ENCODE measurements at places on chromosomes 6 and 20.

- no peak for DNase-seq
These were observed 5.1 kb downstream of the BTN2A2 start for GRCh38 chr6:26388014-26388413.

DNA sequence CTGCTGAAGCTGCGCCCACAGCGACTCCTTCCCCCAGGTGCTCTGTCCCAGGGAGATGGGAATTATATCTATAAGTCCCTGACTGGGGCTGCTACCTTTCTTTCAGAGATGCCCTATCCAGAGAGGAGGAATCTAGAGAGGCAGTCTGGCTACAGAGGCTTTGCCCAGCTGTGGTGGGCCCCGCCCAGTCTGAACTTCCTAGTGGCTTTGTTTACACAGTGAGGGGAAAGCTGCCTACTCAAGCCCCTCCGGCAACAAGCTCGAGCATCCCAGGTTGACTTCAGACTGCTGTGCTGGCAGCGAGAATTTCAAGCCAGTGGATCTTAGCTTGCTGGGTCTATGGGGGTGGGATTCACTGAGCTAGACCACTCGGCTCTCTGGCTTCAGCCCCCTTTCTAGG is 152.5 kb upstream of the MAP3K7 start:
- DNase-seq = no peak

GRCh38 chr20:35604449-35604747 is 11.2 kb upstream of the SPAG4 start:
- DNase-seq = no peak

DNA sequence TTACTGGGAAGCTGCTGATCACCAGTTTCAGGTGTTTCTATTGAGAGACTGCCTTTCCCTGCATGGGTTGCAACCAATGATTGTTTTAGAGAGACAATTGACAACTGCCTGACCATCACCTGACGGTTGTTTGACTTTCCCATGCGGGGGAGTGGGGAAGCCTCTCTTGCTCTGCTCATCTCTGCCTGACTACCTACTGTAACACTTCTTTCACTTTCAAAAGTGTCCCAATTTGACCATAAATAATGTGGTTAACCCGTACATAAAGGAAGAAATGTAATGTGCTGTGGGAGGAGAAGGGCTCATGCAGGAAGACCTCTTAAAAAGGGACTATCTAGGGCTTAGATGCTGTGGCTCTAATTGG is 122.1 kb upstream of the PHACTR1 start:
- DNase-seq = no peak

GRCh38 chr6:84853901-84854300 is 89.5 kb upstream of the TBX18 start:
- no peak for DNase-seq

GRCh38 chr20:25676164-25676809 is 20.4 kb downstream of the ZNF337 start:
- no peak for DNase-seq

DNA sequence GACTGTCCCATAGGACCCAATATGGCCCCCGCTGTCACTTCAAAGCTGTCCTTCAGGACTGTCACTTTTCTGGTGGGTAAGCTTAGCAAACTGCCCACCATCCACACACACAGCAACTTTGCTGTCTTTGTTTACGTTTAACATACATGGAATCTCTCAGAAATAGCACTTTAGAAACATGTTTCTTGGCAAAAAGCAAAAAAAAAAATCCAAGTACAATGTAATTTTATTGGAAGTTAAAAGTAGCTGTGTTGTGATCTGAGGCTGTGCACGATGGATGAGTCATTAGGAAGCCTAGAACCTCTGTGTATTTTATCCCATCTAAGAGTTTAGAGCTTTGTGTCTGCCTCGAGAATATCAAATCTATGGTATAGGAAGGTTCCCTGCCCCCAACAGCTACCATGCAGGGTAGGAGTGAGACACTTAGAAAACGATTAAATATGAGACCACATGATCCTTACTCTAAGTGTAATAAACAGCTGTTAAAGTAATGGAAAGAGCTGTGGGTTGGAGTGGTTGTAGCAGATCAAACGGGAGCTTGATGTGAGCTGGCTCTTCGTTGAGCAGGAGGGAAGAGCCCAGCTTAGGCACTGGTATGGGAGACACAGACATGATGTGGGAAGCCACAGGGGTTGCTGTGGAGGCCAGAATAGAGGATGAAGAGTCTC is 119.5 kb downstream of the PLEKHG1 start:
- no peak for DNase-seq

GRCh38 chr6:154229786-154230185 is 126.8 kb downstream of the IPCEF1 start:
- peak; percentile 39 for DNase-seq

DNA sequence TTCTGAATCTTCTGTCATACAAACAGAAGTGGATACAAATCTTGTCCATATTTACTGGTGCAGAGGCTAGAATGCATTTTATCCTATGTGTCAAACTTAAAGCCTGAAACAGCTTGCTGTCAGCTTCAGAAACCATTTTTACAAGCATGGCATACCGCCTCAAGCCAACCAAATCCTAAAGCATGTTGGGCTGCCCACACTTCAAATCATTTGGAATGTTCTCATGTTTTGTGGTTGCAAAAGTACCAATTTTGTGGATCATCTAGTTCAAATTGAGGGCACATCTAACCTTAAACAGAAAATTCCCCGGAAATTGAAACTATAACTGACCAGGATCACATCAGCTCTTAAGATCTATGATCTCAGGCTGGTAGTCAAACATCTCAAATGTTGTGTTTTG is 3.2 kb downstream of the GPR63 start:
- DNase-seq = no peak

GRCh38 chr20:44400671-44400969 is 45.1 kb downstream of the HNF4A start:
- no peak for DNase-seq

- DNase-seq = no peak
These were observed 32.3 kb downstream of the CNKSR3 start for GRCh38 chr6:154478021-154478700.

GRCh38 chr6:78492351-78493017 is 374.9 kb upstream of the IRAK1BP1 start:
- DNase-seq = no peak

- DNase-seq = no peak
These were observed 211.4 kb downstream of the ARHGAP18 start for GRCh38 chr6:129498541-129498940.

DNA sequence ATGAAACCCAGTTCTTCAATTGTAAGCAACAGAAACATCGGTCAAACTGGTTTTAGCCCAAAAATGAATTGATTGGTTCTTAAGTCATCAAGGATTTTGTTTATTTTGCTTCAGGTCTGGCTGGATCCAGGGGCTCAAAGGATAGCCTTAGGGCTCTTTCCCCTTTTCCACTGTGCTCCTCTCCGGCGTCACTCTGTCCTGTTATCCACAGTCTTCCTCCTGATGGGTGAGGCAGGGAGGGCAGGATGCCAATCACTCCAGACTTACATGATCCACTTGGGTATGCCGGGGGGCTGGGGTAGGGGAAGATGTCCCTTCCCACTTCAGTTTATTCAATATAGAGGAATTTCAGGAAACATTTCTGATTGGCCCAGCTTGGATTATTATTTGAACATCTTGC is 40.0 kb downstream of the PLAGL2 start:
- DNase-seq = no peak

- DNase-seq = no peak
These were observed 111.2 kb upstream of the RIPOR2 start for GRCh38 chr6:25046942-25047341.

DNA sequence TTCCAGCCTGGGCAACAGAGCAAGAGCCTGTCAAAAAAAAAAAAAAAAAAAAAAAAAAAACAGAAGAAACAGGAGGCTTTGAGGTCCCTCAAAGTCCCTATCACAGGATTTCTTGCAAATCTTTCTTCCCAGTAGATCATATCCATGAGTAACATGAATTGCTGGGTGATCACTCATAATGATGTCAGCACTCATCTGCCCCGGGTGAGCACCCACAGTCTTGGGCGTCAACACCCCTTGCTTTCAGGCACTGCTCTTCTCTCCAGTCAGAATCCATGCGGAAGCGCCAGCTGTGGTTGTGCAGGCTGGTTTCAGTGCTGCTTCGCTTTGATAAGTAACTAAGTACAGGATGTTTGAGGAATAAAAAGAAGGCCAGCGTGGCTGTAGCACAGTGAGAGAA is 40.2 kb upstream of the INSM1 start:
- DNase-seq = no peak

DNA sequence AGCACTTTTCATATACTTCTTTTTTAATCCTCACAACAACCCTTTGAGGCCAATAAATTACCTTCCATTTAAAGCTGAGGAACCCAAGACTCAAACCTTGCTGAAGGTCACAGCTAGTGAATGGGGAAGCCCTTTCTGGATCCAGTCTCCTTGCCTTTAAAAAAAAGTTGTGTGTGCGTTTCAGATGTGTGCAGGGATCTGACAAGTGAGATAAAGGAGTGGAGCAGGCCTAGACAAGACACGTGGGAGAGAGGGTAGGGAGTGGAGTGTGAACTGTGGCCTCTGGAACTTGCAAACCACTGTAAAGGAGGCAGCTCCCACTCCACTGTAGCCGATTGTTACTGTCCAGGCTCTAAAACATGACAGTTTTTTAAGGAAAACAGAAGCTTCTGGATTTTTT is 1.9 kb downstream of the KLHL32 start:
- no peak for DNase-seq

- DNase-seq = peak; percentile 45
These were observed 654 bp downstream of the WASF1 start for GRCh38 chr6:110178626-110179405.

- no peak for DNase-seq
These were observed 8.3 kb downstream of the ELOVL2 start for GRCh38 chr6:11035616-11036350.

GRCh38 chr20:9574181-9574580 is 59.8 kb downstream of the LAMP5 start:
- DNase-seq = no peak

GRCh38 chr6:150932996-150933395 is 67.5 kb downstream of the MTHFD1L start:
- DNase-seq = no peak

GRCh38 chr6:89308525-89309395 is 6.3 kb downstream of the GABRR2 start:
- no peak for DNase-seq

DNA sequence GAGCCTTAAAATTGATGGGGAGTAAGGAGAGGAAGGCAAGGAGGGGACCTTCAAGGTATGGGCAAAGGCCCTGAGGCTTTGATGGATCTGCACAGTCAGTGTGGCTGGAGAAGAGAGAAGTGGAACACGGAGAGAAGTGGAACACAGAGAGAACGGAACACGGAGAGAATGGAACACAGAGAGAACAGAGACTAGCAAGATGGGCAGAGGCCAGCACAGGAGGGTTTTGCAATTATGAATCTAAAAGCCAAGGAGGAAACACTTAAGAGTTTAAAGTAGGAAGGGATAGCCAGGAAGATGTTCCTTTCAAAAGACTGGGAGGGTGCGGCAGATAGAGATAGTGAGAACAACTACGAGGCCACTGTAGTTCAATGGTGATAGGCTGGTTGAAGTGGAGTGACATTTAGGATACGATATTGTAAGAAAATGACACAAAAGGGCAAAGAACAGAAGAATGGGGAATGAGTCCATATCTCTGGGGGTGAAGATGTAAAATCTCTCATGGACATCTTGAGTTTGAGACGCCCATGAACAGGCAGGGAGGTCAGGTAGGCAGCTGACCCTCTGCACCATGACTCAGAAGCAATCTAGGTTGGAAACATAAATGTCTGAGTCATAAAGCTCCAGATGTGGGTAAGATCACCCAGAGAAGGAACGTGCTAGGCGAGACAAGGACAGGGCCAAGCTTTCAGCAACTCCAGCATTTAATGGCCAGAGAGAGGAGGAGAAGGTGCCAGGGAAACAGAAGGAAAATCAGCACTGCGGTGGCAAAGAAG is 25.4 kb downstream of the ZMYND8 start:
- DNase-seq = no peak

DNA sequence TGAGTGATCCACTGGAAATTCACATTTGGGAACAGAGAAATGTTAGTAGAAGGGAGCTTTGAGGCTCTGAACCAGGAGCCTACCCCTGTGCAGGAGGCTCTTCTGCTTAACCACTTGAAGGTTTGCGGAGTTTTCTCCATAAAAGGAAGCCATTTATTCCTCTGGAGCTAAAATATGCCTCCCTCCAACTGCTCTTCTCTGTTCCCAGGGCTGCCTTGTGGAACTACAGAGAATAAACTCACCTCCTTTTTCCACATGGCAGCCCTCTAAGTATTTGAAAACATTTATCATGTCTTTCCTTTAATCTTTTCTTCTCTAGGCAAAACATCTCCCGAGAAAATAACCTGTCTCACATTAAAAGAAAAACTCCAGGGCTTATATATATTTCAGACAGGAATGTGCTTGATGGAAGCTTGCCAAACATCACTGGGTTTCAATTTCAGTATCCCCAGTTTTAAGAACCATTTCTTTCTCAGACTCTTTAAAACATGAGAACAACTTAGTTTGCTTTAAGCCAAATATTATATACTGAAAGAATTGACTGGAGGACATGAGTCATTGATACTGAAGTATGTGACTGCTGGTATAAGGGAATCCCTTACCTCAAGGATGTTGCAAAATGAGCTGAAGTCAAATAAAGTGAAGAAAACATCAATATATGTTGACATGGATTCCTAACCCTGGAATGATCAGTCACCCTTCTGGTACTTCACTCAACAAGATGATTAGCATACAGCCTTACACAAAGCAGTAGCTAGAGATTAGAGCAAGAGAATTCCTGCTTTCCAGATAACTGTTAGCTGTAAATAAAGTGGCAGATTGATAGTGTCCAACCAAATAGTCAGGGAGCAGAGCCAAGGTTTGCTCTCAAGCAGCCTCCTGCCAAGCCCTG is 74.0 kb downstream of the ZBTB2 start:
- no peak for DNase-seq

DNA sequence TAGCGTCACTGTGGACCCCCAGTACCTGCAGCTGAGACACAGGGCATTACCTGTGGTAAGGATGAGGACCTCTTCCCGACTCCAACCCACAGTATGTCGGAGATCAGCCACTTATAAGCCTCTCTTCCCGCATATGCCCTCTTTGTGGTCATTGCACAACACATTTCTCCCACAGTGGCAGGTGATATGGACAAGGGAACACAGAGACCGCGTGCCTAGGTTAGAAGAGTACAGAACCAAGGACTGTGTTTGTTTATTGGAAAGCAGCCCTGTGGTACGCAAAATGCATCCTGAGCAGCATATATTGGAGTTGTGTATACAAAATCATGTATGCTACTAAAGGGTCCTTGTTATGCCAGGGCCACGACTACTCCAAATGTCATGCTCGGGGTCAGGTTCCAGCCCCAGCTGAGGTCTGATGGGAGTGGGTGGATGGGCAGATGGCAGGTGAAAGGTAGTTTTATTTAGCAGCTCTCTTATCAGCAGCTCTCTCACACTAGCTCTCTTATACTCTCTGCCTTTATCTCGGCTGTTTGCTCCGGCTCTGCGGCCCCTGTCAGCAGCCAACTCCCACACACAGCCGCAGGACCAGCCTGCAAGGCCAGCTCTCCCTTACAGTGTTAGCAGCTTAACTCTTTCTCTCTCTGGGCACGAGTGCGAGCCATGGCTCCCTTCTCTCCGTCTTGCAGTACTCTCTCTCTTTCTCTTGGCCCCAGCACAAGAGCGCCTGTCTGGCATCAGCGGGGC is 569.0 kb downstream of the KIF16B start:
- no peak for DNase-seq

GRCh38 chr20:5416086-5416485 is 99.3 kb upstream of the PROKR2 start:
- no peak for DNase-seq

All from stimulated activated CD4-positive, alpha-beta T cell treated with anti-CD3 and anti-CD28 coated beads, Interleukin-15, amount 100 ng/mL, for 1 hour (primary cell).